Karpas-422 (cell line): ENCODE measurements at places on chromosomes 6 and 20. TPM values are rescaled to one million over a fixed set of nuclear protein-coding genes. Genes with fewer than 3 reads are reported as not detected.
A peak's percentile ranks its signal among the peaks of the same experiment; 100 is the strongest.

The CHRNA4 gene
- not detected in 2 replicates for total RNA-seq

DNA sequence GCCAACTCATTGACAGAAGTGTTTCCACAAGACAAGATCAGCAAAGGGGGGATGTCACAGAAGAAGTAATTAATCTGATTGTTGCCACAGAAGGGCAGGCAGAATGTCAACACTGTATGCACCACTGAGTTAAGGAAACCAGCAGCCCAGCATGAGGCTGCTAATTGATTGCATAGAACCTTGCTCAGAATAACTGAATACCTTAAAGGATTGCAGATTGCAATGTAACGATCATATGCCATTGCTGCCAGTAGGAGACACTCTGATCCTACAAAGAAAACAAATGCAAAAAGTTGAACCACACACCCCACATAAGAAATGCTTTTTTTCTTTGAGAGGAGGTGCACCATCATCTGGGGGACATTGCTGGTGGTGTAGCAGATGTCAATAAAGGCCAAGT lies 13.1 kb downstream of the OR5V1 start:
- no peaks in the 10 kb centered on the region for H3K4me1 ChIP-seq
- no peak overlapping the region for H3K27ac ChIP-seq
- no peaks in the 10 kb centered on the region for H3K27me3 ChIP-seq
- no peak overlapping the region for H3K4me3 ChIP-seq
- H3K36me3 ChIP-seq: no peaks in the 10 kb centered on the region

DNA sequence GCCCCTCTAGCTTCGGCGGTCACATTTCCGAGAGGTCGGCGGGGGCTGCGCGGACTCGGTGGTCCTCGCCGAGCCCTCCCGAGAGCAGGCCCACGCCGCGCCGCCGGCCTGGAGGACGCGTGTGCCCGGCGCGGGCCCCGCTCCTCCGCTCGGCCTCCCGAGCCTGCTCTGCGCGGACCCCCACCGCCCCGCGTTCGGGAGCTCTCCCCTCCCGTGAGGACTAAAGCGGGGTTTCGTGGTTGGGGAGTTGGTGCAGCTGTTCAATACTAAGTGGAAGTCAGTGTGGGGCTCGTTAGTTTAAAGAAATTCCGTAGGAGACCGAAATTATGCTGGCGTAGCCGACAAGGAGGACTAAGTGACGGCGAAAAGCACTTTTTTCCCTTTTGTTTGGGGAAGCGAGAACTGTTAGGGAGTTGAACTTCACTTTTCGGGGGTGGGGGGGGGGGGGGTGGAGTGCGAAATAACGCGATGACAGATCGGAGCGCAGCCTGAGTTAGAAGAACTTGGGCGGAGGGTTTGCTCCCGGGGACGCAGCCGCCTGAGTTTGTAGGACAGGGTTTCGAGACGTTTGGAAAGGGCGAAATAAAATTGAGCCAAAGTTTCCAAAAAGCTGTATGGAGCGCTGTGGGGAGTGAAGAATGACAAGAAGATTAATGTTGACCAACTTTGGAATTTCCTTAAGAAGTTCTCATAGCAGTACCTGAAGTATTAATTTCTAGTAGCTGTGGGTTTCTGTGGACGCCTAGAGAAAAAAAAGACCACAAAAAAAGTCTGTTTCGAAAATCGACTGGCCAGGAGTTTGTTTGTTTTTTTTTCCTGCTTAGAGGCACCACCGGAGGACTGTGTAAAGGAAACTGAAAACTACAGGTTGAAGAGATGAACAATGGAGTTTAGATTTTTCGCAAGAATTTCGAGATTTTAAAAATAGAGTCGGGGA lies 1.4 kb downstream of the QKI start:
- H3K4me3 ChIP-seq: no peak overlapping the region
- no peak overlapping the region for H3K27ac ChIP-seq
- H3K4me1 ChIP-seq: no peaks in the 10 kb centered on the region
- no peaks in the 10 kb centered on the region for H3K27me3 ChIP-seq

- peak; percentile 49 for DNase-seq
- H3K27me3 ChIP-seq: no peaks in the 10 kb centered on the region
- peaks cover 44% of the 10 kb centered on the region for H3K36me3 ChIP-seq
- peak overlapping the region; percentile 67 for H3K4me3 ChIP-seq
- H3K27ac ChIP-seq: peak overlapping the region; percentile 99
These were observed 5.9 kb upstream of the CDK5RAP1 start for GRCh38 chr20:33407251-33407650.

- DNase-seq: peak; percentile 78
- no peak overlapping the region for H3K4me3 ChIP-seq
- H3K4me1 ChIP-seq: peaks cover 9% of the 10 kb centered on the region
- H3K36me3 ChIP-seq: no peaks in the 10 kb centered on the region
- no peaks in the 10 kb centered on the region for H3K27me3 ChIP-seq
- H3K27ac ChIP-seq: no peak overlapping the region
These were observed 23.5 kb upstream of the IBTK start for GRCh38 chr6:82270881-82271635.

GRCh38 chr6:14278446-14278845 lies 160.9 kb downstream of the CD83 start:
- no peaks in the 10 kb centered on the region for H3K27me3 ChIP-seq
- no peaks in the 10 kb centered on the region for H3K36me3 ChIP-seq
- no peak for DNase-seq
- H3K4me1 ChIP-seq: no peaks in the 10 kb centered on the region

GRCh38 chr6:84019141-84019841 lies 14.3 kb upstream of the MRAP2 start:
- DNase-seq: no peak
- no peaks in the 10 kb centered on the region for H3K27me3 ChIP-seq
- H3K4me1 ChIP-seq: no peaks in the 10 kb centered on the region
- no peak overlapping the region for H3K4me3 ChIP-seq
- H3K27ac ChIP-seq: no peak overlapping the region

DNA sequence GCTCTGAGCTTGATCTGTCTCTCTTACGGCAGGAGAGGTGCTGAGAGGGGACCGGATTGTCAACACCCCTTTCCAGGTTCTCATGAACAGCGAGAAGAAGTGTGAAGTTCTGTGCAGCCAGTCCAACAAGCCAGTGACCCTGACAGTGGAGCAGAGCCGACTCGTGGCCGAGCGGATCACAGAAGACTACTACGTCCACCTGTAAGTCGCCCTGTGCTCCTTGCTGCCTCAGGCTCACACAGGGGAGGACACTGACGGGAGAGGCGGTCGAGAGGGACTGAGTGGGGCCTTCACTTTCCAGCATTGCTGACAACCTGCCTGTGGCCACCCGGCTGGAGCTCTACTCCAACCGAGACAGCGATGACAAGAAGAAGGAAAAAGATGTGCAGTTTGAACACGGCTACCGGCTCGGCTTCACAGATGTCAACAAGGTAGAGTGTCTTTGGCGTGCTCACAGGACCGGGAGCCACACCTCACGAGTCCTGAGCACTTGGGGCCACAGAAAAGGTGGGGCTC lies 32.0 kb downstream of the TM9SF4 start:
- no peak overlapping the region for H3K27ac ChIP-seq
- no peak for DNase-seq
- H3K4me1 ChIP-seq: peaks cover 14% of the 10 kb centered on the region
- no peak overlapping the region for H3K4me3 ChIP-seq

DNA sequence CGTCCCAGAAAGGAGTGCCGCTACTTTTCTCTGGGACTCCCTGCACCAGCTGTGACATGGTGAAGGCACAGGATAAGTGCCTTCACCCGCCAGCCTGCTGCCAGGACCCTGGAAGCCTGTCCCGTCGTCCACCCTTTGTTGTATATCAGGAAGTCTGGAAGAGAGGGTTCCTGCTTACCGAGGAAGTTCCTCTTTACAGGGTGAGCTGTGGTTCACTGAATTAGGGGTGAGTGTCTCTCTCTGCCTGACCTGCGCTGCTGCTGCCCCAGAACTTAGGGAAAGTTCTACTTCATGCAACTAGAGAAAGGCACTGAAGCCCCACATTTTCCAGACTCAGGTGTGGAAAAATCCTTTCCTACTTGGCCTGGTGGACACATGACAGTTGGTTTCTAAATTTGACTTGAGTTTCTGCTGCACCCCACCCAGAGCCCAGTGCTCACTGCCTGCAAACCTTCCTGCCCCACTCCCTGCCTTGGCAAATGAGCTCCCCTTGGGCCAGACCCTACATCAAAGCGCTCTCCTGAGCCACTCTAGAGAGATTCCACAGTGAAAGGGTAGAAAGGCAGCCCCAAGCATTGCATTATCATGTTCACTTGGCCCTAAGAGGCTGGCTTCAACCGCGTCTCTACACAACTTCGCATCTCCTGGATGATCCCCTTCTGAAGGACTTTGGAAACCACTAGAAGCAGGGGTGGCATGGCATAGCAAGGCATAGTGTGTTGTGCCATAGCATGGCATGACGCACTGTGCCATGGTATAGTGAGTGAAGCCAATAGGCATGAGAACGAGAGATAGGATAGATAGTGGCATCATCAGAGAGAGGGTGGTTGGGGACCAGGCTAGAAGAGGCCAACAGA lies 215.8 kb upstream of the CDYL start:
- DNase-seq: no peak
- no peaks in the 10 kb centered on the region for H3K36me3 ChIP-seq
- no peaks in the 10 kb centered on the region for H3K4me1 ChIP-seq
- H3K27ac ChIP-seq: no peak overlapping the region
- H3K27me3 ChIP-seq: no peaks in the 10 kb centered on the region
- H3K4me3 ChIP-seq: no peak overlapping the region

DNA sequence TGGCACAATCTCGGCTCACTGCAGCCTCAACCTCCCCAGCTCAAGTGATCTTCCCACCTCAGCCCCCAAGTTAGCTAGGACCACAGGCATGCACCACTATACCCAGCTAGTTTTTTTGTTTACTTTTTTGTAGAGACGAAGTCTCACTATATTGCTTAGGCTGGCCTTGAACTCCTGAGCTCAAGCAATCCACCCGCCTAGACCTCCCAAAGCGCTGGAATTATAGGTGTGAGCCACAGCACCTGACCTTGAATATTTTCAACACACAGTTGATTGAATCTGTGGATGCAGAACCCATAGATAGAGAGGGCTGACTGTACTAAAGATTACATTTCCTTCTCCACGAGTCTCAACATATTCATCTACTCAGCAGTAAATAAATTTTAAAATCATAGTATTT lies 15.6 kb downstream of the CDK19 start:
- H3K36me3 ChIP-seq: no peaks in the 10 kb centered on the region
- H3K27me3 ChIP-seq: no peaks in the 10 kb centered on the region
- H3K27ac ChIP-seq: no peak overlapping the region
- peaks cover 4% of the 10 kb centered on the region for H3K4me1 ChIP-seq

The SNTA1 gene
- 51.4 and 85.6 TPM in 2 replicates for total RNA-seq

DNA sequence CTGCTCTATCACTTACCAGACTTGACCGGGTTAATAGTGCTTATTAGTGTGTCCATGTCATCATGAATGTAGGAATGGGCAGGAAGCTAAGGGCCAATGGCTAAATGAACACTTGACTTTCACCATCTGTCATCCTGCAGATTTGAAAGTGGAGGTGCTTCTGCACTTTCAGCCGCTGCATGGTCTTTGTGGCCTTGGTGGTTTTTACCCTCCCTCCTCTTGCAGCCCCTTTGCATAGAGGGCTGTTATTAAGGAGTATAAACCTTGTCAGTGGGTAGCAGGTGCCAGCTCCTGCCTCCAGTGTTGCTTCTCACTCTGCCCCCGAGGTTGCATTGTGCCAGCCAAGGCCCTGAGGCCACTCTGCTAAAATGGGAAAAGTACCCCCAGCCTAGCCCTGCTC lies 122.2 kb upstream of the TNFAIP3 start:
- DNase-seq: no peak
- H3K27ac ChIP-seq: no peak overlapping the region
- H3K36me3 ChIP-seq: no peaks in the 10 kb centered on the region
- peaks cover 12% of the 10 kb centered on the region for H3K4me1 ChIP-seq
- no peak overlapping the region for H3K4me3 ChIP-seq
- no peaks in the 10 kb centered on the region for H3K27me3 ChIP-seq

GRCh38 chr20:33657704-33658095 lies 4.4 kb upstream of the C20orf144 start:
- H3K4me3 ChIP-seq: no peak overlapping the region
- no peak for DNase-seq
- no peak overlapping the region for H3K27ac ChIP-seq
- no peaks in the 10 kb centered on the region for H3K36me3 ChIP-seq
- no peaks in the 10 kb centered on the region for H3K27me3 ChIP-seq
- H3K4me1 ChIP-seq: peaks cover 22% of the 10 kb centered on the region

The SPAG4 gene
- total RNA-seq: 6.4 and 11.1 TPM in 2 replicates

- no peak overlapping the region for H3K4me3 ChIP-seq
- H3K4me1 ChIP-seq: peaks cover 14% of the 10 kb centered on the region
- DNase-seq: no peak
- H3K36me3 ChIP-seq: no peaks in the 10 kb centered on the region
These were observed 1.6 kb downstream of the RIPPLY2 start for GRCh38 chr6:83854766-83855165.

DNA sequence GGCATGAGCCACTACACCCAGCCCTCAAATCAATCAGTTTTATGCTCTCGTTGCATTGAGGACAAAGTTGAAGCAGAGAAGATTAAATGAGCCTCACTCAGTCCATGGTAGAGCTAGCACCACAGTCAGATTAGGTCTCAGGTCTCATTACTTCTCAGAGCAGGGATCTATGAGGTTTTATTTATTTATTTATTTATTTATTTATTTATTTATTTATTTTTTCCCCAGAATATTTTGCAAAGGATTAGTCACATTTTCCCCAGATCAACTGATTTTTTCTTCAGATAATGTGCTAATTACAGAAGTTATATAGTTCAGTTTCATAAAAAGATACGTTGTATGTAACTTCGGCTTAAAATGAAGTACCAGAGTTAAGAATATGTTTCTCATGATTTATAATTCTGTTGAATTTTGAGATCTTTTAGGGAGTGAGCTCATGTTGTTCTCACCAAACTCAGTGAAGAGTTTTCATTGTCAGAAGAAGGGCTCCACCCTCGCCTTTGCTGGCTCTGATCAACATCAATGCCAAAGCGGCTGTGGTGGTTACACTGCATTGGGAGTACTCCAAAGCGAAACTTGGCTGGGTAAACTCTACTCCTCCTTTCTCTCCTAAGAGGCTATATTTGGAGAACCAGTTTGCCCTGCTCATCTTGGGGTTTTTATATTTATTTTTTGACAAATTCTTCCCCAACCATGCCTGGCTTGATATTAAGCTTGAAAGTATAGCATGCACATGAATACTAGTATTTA lies 12.9 kb upstream of the ID4 start:
- no peaks in the 10 kb centered on the region for H3K27me3 ChIP-seq
- no peaks in the 10 kb centered on the region for H3K4me1 ChIP-seq
- H3K4me3 ChIP-seq: no peak overlapping the region
- no peak overlapping the region for H3K27ac ChIP-seq
- no peak for DNase-seq

The ATRN gene
- 7.9 and 8.2 TPM in 2 replicates for total RNA-seq

DNA sequence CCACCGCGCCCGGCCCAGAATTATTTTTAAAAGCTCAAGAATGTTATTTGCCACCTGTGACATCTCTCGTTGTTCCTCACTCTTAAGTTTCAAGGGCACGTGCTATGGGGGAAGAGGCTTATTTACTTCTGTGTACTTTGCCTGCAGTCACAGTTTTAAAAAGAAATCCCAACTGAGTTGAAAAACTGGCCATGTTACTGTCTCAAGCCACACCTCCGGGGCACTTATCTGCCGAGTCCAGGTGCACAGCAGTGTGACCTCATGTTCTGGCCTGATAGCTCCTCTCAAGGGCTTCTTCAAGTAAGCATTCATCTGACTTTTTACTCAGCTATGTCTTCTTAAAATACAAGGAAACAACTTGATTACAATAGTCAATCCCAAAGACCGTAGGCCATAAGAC lies 34.5 kb downstream of the SHLD1 start:
- H3K27me3 ChIP-seq: no peaks in the 10 kb centered on the region
- no peaks in the 10 kb centered on the region; the same call in 1 of the 2 replicates for H3K36me3 ChIP-seq
- H3K4me3 ChIP-seq: no peak overlapping the region
- H3K27ac ChIP-seq: no peak overlapping the region
- no peak for DNase-seq

GRCh38 chr6:5295623-5296022 lies 34.3 kb downstream of the FARS2 start:
- H3K4me3 ChIP-seq: no peak overlapping the region
- peaks cover 10% of the 10 kb centered on the region for H3K4me1 ChIP-seq
- no peaks in the 10 kb centered on the region for H3K27me3 ChIP-seq
- no peaks in the 10 kb centered on the region for H3K36me3 ChIP-seq
- no peak for DNase-seq

The NTSR1 gene
- not detected in 2 replicates for total RNA-seq
